ENCODE measurements at places on chromosomes 5 and 9.

GRCh38 chr9:68428481-68428880 is 72.1 kb downstream of the PGM5 start:
- H3K27me3 ChIP-seq, result no peaks in the 10 kb centered on the region
- no peak for DNase-seq
- peaks cover 33% of the 10 kb centered on the region for H3K4me1 ChIP-seq
- H3K36me3 ChIP-seq, result no peaks in the 10 kb centered on the region
- H3K4me3 ChIP-seq, result no peak overlapping the region
- no peak overlapping the region for H3K27ac ChIP-seq

DNA sequence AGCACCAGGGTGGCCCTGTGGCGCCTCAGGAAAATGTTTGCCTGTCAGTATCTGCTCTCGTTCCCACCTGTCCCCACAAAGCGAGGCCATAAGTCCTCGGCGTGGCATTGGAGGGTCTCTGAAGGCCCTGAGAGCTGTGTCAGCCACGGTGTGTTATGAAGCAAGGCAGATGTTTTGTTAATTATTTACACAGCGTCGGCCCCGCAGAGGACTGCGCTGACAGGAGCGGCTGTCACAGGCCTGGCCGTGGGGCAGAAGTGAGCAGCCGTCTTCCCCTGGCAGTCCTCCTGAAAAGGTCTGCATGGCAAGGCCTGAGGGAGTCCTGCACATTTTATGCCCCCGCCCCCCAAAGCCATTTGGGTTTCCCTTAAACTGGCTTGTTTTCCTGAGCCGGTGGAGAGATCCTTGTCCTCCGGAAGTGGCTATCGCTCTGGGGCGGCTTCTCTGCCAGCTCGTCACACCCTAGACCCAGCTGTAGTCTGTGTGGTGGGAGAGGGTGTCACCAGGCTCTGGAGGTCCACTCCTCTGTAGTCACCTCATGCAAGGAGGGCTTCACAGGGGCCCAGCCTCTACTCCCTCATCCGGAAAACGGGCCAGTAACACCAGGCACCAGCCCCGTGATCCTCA is 6.2 kb downstream of the NEK6 start:
- DNase-seq, result peak; percentile 51
- peaks cover 96% of the 10 kb centered on the region for H3K4me1 ChIP-seq
- H3K27me3 ChIP-seq, result no peaks in the 10 kb centered on the region
- H3K27ac ChIP-seq, result peak overlapping the region; percentile 88

GRCh38 chr5:8289779-8290178 is 420.8 kb downstream of the MTRR start:
- no peaks in the 10 kb centered on the region for H3K4me1 ChIP-seq
- no peaks in the 10 kb centered on the region for H3K27me3 ChIP-seq
- H3K27ac ChIP-seq, result no peak overlapping the region

GRCh38 chr9:118094387-118094786 is 390.2 kb downstream of the TLR4 start:
- no peaks in the 10 kb centered on the region for H3K36me3 ChIP-seq
- no peak overlapping the region for H3K27ac ChIP-seq
- no peak for DNase-seq
- no peaks in the 10 kb centered on the region for H3K4me1 ChIP-seq
- no peak overlapping the region for H3K4me3 ChIP-seq

DNA sequence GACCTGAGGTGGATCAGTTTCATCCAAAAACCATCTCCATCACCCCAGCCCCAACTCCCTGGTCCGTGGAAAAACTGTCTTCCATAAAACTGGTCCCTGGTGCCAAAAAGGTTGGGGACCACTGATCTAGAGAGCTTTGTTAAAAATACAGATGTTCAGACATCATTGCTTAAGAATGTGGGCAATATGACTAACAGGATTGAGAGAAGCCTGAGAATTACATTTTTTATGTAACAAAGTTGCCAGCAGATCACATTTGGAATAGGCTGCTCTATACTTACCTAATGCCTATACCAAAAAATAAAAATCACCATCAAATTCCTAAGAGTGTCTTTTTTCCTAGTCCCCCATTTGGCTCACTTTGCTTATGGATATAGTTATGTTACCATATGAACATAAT is 143.3 kb downstream of the RAPGEF6 start:
- no peak for DNase-seq
- H3K4me3 ChIP-seq, result no peak overlapping the region
- H3K4me1 ChIP-seq, result no peaks in the 10 kb centered on the region
- H3K27me3 ChIP-seq, result no peaks in the 10 kb centered on the region
- peaks cover 64% of the 10 kb centered on the region for H3K36me3 ChIP-seq
- H3K27ac ChIP-seq, result no peak overlapping the region

- H3K27ac ChIP-seq, result no peak overlapping the region
- no peaks in the 10 kb centered on the region for H3K36me3 ChIP-seq
- H3K27me3 ChIP-seq, result peaks cover 19% of the 10 kb centered on the region
- no peak overlapping the region for H3K4me3 ChIP-seq
- no peaks in the 10 kb centered on the region for H3K4me1 ChIP-seq
- DNase-seq, result no peak
Observed at GRCh38 chr5:159928122-159928909, 12.0 kb downstream of the ADRA1B start.

All from stomach (tissue), 19 donors.